ENCODE measurements at places on chromosomes 7 and 10.

DNA sequence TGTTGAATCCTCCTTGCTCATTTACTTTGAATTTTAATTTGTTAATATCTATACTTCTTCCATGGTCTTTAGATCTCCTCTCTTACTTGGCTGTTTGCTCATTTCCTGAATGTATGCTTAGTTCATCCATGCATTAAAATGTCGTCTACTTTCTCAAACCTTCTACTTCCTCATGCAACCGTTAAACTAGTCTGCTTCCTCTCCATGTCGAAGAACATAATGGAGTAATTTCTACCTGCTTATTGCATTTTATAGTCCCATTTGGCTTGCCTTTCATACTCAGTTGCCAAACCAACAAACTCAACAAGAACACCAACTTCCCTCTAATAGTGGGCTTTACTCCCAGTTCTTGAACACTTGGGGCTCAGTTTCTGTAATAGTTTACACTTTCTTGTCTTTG is 43.8 kb upstream of the SEMA3D start:
- DNase-seq, result no peak

DNA sequence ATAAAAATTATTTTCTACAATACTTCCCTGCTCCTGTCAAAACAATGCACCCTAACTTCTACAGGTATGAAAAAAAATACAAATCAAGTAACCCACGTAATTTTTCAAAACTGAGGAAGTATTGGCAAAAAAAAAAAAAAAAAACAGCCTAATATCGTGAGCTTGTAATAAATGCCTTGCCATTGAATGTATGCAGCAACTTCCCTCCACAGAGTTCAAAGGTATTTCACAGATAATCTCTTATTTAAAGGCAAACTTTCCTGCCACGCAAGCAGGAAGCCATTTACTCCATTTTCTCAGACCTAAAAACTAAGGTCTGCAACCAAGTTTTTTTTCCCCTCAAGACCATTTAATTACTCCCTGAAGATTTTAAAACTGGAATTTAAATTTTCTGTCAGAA is 642 bp upstream of the AGR2 start:
- DNase-seq, result no peak

DNA sequence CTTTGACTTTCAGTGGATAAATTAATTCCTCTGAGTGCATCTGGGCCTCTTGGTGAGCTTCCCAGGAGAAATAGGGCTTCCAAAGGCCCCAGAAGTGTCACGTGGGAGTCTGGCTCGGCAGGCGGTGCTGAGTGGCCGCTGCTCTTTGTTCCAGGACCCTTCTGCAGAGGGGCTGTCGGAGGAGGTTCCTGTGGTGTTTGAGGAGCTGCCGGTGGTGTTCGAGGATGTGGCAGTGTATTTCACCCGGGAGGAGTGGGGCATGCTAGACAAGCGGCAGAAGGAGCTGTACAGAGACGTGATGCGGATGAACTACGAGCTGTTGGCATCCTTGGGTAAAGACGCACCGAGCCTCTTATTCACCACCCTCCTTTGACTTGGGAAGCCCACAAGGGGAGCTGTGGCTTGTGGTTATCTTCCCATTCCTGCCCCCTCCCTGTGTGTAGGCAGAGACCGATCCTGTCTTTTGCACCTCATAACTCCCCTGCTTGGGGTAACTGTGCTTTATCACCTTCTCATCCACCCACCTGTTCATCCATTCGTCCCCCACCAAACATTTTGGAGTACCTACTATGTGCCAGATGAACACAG is 11.9 kb downstream of the ZNF862 start:
- DNase-seq, result no peak

DNA sequence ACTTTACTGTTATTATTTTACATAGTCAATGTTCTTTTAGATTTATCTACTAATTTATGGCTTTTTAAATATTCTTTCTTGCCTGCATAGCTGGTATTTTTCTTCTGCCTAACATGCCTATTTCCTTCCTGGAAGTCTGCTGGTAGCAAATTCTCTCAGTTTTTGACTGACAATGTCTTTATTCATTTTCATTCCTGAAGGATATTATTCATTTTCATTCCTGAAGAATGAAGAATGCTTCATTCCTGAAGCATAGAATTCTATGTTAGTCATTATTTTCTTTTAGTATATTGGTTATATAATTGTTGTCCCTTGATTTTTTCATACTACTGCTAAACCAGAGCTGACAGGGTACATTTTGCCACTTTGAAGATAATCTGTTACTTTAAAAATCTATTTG is 41.8 kb downstream of the TMEM168 start:
- DNase-seq, result no peak
